ENCODE measurements at places on chromosomes 3 and 15.

DNA sequence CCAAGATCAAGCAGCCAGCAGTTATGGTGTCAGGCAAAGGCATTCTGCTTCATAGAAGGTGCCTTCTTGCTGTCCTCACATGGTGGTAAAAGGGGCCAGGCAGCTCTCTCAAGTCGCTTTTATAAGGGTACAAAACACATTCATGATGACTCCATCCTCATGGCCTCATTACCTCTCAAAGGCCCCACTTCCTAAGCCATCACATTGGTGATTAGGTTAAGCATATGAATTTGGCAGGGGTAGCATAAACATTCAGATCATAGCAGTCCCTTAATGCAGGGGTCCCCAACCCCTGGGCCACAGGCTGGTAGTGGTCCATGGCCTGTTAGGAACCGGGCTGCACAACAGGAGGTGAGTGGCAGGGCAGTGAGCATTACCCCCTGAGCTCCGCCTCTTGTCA is 42.8 kb downstream of the PRR23E start:
- DNase-seq: no peak

- no peak for DNase-seq
Observed at GRCh38 chr3:193452338-193452737, 73.8 kb upstream of the ATP13A5 start.

DNA sequence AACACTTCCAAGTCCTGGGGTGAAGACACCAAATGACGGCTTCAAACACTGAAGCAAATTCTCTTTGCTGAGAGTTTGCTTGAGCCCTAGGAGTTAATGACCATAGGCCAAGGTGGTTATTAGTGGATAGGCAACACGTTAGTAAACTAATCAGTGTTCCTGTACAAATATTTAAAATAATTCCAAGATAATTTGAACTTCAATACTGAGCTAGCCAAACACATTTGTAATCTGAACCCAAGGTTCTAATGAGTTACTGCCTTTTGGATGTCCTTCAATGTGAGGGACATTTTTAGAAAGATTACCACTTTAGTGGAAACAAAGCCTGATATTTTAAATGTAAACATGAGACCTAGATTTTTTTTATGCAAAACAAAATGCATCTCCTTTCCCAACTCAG is 94.6 kb downstream of the THRB start:
- no peak for DNase-seq

GRCh38 chr3:128702391-128702790 is 23.6 kb upstream of the RAB7A start:
- DNase-seq: no peak

GRCh38 chr15:57698243-57698642 is 8.3 kb upstream of the POLR2M start:
- no peak for DNase-seq

DNA sequence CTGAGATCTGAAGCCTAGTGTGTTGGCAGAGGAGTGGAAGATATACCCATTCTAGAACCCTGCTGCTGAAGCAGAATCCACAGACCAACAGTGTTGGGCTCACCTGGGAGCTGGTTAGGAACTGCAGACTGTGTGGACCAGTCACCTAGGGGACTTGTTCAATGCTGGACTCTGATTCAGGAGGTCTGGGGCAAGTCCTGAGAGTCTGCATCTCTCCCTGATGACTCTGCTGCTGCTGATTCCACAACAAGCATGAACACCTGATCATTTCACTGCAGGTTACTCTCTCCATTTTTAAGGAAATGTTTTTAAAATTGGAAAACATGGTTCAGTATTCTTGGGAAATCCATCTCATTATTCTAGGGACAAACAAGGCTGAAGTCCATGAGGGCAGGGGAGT is 84.9 kb downstream of the SEMA6D start:
- no peak for DNase-seq

- no peak for DNase-seq
Observed at GRCh38 chr3:14204515-14205284, 26.1 kb downstream of the LSM3 start.

DNA sequence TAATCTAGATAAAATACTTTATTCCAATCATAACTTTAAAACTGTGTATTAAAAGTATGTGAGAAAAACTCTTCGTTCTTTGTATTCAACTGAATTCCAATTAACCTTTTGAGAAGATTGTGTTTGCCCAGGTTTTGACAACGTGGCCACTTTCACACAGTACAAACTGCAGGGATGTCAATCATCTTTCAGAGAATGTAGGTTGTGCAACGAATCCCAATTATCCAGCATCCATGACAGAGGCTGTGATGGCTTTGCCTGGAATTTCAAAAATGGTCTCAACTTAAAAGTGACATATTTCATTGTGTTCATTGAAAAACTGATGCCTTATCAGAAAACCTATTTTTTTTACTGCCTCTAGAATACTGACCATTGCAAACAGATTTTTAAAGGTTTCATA is 615.1 kb upstream of the KCNMB2 start:
- DNase-seq: no peak

- DNase-seq: no peak
Observed at GRCh38 chr3:42403737-42404136, 6.7 kb downstream of the LYZL4 start.

DNA sequence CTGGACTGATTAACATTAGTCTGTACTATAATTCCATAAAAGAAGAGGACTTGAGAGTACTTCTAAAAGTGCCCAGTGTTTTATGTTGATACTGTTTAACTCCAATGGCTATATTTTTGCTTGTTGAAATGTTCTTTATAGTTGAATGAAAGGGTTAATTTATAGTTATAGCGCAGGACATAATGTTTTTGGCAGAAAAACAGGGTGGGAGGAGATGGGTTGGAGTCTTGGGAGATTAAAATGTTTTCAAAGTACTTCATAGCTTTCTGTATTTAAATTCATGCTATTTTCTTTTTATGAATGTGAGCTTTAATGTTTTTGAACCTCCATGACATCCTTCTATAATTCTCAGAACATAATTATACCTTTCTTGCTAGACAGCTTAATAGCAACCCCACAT is 108.2 kb downstream of the CNTN3 start:
- DNase-seq: no peak

DNA sequence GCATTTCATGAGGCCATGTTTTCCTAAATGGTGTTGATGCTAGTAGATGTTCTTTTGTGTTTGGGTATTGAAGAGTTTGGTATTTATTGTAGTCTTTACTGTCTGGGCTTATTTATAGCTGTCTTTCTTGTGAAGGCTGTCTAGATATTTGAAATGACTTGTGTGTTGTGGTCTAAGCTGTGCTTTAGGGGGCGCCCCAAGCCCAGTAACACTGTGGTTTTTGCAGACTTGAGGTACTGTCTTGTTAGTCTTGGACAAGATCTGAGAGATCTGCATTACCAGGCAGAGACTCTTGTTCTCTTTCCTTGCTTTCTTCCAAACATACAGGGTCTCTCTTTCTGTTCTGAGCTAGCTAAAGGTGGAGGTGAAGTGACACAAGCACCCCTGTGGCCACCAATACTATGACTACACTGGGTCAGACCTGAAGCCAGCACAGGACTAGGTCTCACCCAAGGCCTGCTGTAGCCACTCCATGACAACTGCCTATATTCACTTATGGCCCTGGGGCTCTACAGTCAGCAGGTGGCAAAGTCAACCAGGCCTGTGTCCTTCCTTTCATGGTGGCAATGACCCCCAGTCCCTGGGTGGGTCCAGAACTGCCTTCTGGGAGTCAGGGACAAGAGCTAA is 152.1 kb upstream of the TBC1D5 start:
- DNase-seq: peak; percentile 27

- DNase-seq: no peak
Observed at GRCh38 chr15:52505151-52505550, 23.5 kb downstream of the MYO5A start.

- DNase-seq: no peak
Observed at GRCh38 chr3:23002151-23002550, 201.0 kb upstream of the UBE2E2 start.

GRCh38 chr3:172560026-172560425 is 36.8 kb upstream of the TNFSF10 start:
- no peak for DNase-seq

GRCh38 chr3:41202834-41203345 is 3.6 kb downstream of the CTNNB1 start:
- DNase-seq: no peak

- no peak for DNase-seq
Observed at GRCh38 chr15:91622711-91623342, 230.7 kb upstream of the SLCO3A1 start.
